ENCODE measurements at places on chromosomes 3 and 15.

GRCh38 chr3:96960661-96961330, 146.4 kb downstream of the EPHA6 start:
- DNase-seq, result no peak

DNA sequence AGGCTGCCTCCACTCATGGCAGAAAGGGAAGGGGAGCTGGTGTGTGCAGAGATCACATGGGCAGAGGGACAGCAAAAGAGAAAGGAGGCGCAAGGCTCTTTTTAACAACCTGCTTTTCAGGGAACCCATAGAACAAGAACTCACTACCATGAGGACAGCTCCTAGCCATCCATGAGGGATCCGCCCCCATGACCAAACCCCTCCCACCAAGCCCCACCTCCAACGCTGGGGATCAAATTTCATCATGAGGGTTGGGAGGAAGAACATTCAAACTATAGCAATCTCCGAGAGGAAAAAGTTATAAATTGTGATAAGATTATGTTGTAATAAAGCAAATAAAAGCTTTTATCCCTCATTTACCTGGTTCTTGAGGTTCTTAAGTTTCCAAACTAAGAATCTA, 84.7 kb upstream of the LMCD1 start:
- no peak for DNase-seq

DNA sequence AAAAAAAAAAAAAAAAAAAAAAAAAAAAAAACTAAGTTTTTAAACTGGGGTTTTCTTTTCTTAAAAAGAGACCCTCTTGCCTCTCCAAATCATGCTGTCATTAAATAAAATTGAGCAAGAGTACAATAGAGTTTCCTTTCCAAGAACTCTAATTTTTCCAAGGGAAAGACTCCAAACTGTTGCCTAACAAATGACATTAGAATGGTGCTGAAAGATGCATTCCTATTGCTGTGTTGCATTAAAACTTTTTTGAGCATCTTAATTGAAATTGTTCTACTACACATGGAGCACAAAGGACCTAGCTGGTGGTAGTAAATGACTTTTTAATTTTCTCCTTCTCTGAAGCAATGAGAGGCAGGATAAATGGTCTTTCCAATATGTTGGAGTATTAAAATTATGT, 469.1 kb upstream of the ARHGEF26 start:
- no peak for DNase-seq

GRCh38 chr15:87489902-87490665, 766.5 kb downstream of the NTRK3 start:
- DNase-seq, result no peak

DNA sequence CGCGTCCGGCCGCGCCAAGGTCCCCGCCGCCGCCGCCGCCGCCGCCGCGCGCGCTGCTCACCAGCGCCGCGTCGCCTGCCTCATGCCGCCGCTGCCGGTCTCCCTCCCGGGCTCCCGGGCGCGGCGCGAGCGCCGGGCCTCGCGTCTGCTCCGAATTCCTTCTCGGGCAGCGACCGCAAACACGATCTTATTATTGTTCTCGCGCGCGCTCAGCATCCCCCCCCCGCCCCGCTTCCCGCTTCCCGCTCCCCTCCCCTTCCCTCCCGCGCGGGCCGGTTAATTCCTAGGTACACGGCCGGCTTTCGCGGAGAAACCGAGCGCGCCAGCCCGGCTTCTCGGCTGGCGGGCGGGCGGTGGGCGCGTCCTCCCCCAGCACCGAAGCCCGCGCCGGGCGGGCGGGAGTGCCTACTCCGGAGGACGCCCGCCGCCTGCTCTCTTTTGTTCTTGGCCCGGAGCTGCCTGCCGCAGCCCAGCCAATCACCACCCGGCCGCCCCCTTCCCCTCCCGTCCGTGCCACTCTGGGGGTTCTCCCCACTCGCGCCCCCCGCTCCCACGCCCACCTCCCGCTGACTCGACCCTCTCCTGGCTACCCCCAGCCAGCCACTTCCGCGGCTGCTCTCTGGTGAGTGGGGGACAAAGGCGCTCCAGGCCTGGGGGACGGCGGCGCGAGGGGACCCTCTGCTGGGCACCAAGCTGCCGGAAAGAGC, at the start of gene HDGFL3:
TSS of gene HDGFL3 (minus strand) at position 164 of the 707 bp plus-strand sequence. CDS start 409 bp downstream, outside the sequence.
- DNase-seq, result no peak

DNA sequence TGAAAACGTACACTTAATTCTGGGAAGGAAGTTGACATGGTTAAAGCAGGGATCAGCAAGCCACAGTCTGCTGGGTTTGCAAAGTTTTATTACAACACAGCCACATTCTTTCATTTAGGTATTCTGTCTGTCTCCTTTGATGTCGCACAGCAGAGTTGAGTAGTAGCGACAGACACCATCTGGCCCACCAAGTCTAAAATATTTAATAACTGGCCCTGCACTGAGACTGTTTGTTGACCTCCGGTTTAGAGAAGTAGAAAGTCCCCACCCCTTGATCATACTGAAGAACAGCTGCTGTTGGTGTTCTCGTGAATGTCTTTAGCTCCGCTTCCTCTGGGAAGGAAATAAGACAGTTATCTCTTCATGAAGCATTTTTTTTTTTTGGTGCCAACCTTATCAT, 66.2 kb downstream of the MCTP2 start:
- DNase-seq, result no peak

- no peak for DNase-seq
Measured at GRCh38 chr3:188170461-188171459, 16.8 kb downstream of the LPP start.

DNA sequence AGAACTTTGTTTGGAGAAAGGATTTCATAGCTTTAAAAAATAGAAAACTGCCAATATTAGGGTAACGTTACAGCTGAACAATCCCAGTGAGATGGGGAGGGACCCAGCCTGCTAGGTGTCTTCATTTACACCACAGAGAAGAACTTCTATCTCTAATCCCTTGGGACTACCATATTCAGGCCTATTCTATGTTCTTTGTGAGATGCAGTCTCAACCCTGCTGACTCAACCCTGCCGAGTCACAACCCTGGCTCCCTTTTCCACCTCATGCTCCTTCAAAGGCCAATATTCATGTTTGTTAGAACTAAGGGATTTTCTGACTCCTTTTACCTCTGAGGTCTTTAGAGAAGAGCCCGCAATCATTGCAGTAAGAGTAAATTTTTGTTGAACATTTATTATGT, 350.5 kb downstream of the EPHB1 start:
- no peak for DNase-seq

DNA sequence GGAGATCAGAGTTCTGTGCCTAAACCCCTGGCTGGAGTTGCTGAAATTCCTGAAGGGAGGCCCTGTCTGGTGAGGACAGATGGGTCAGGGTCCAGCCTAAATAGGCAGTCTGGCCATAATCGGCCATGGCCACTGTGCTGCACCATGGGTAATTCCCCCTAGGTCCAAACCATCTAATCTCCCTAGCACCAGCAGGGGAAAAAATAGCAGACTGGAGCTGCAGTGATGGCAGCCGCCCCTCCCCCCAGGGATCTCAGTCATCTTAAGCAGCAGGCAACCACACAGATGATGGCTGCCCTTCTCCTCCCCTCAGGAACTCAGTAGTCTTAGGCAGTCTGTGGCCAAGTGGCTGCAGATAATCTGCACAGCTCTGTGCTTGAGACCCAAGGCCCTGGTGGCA, 68.4 kb upstream of the CD96 start:
- no peak for DNase-seq

- no peak for DNase-seq
Measured at GRCh38 chr3:115071166-115071565, 75.9 kb downstream of the ZBTB20 start.

- no peak for DNase-seq
Measured at GRCh38 chr15:33142708-33143107, 51.8 kb downstream of the FMN1 start.

GRCh38 chr3:190387578-190388213, at the start of gene CLDN16:
CLDN16 (plus strand) TSS chr3:190388163; CDS start chr3:190388330, 167 bp downstream.
- DNase-seq, result no peak

DNA sequence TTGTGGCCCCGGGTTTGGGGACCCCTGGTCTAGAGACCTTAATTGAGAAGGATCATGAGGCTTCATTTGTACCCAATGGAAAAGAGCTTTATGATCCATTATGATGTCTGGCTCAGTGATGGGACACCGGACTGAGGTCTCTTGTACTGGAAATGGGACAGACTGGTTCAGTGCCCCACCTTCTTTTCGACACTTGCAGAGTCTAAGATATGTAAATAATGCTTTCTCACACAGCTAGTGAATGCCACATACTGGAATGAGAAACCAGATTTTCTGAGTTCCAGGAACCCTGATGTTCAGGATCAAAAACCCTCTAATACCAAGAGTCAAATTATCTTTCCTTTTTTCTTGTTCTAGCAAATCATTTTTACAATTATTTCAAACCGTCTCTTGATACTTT, 116.3 kb upstream of the ARPP21 start:
- DNase-seq, result no peak

DNA sequence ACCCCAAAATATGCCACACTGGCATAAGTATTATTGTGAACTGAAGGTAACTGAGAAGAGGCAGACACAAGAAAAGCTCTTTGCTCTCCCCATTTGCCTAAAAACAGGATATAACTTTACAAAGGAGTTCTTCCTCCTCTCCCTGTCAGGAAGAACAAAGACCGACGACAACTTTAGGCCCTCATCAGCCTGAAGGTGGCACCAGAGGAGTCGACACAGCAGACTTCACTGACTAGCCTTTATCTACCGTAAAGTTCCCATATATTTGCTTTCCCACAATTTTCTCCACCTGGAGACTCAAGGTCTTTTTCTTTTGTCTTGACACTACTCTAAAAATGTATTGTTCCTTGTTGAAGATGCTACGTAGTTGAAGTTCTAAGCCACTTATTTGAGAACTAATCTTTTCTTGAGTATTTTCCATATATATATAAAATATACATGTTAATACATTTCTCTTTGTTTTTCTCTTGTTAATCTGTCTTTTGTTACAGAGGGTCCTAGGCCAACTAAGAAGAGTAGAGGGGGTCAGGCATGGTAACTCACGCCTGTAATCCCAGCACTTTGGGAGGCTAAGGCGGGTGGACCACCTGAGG, 16.2 kb upstream of the XIRP1 start:
- no peak for DNase-seq

- DNase-seq, result no peak
Measured at GRCh38 chr3:23068016-23068728, 135.0 kb upstream of the UBE2E2 start.

DNA sequence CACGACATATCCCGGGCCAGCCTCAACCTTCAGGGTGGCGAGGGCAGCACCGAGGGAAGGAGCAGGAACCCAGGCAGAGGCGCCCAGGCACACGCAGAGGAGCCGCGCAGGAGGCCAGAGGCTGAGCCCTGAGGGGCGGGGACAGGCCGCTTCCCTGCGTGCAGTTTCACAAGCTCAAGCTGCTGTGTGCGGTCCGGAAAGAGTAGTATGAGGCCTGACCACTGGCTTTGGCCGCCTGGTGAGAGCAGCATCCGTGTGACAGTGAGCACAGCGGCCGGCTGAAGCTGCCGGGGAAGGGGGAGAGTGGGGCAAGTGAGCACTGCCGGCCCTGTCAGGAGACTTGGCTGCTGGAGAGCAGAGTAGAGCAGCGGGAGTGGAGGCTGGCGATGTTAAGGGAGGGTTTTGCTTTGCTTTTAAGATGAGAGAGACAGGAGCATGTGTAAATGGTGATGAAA, 8.7 kb downstream of the ZDHHC19 start:
- peak; percentile 72 for DNase-seq

DNA sequence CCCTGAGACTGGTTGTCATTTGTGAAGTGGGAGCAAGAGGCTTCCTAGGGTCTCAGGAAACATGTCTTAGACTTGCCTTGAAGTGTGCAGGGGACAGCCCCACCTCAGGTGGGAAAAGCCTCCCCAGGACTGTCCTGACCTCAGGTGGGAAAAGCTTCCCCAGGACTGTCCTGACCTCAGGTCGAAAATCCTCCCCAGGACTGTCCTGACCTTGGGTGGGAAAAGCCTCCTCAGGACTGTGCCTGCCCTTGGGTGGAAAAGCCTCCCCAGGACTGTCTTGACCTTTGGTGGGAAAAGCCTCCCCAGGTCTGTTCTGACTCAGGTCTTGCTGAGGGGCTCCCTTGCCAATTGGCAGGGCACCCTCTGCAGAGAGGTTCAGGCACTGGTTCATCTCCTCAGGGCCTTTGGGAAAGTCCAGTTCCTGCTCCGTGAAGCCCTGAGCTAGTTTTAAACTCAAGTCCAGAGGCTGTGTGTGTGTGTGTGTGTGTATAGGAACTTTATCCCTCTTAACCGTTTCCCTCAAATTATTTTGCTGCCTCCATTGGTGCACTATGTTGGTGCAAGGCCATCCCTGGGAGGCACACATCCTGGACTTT, 64.7 kb downstream of the WNT7A start:
- no peak for DNase-seq

DNA sequence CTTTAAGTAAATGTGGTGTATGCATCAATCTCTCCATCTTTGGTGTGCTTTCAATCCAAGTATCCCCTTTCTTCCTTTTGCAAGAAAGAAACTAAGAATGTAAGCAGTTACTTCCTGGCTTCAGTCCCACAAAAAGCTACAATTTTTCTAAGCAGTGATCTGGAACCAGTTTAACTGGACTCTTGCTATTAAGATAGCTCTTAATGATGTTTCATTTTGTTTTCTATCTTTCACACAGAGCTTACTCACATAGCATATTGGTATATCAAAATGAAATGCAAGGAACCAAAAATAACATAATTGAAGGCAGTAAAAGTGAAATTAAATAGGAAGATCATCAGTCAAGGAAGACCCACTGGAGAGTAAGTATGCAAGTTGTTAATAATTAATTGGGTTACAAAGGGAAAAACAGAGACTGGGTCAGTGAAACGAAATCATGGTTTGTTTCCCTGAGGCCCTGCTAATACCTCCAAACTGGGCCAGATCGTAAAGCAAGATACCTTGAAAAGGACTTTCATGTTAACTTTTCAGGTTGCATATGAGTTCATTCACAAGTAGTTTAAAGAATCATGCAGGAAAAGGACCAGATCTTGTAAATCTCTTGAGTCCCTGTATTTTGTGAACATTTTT, 41.9 kb downstream of the GPR160 start:
- DNase-seq, result no peak

DNA sequence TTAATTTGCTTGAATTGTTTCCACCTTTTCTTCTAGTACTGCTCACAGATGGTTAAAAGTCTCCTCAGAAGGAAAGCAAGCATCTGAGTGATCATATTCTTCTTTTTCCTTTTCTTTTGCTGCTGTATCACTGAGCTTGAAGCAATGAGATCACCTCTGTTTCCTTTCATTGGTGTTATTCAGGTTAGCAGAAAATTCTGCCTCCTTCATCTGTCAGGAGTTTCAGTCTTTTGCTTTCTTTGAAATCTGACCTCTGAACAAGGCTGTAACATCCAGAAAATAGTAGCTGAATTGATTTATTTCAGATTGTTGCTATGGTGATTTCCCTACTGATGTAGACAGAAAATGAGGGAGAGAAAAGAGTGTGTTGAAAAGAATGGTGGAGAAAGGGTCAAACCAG, 343.0 kb downstream of the MFSD1 start:
- DNase-seq, result no peak

DNA sequence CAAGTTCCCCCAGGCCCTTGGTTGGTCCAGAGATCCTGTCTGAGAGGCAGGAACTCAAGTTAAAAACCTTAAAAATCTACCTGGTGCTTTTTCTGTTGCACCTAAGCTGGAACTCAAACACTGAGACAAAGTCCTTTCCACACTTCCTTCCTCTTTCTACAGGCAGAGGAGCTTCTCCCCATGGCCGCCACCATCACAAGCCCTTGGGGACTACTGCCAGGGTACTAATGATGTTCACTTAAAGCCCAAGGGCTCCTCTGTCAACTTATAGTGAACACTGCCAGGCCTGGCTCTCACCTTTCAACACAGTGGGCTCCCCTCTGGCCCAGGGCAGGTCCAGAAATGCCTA, 26.0 kb downstream of the TM4SF18 start:
- DNase-seq, result no peak

GRCh38 chr3:79097964-79098660, 669.7 kb downstream of the ROBO1 start:
- no peak for DNase-seq

- DNase-seq, result no peak
Measured at GRCh38 chr3:129261894-129262293, 12.5 kb downstream of the COPG1 start.
